ENCODE measurements at places on chromosomes 13 and 19.

- no peak for DNase-seq
These were observed 1.5 kb upstream of the ERICH4 start for GRCh38 chr19:41441321-41441945.

DNA sequence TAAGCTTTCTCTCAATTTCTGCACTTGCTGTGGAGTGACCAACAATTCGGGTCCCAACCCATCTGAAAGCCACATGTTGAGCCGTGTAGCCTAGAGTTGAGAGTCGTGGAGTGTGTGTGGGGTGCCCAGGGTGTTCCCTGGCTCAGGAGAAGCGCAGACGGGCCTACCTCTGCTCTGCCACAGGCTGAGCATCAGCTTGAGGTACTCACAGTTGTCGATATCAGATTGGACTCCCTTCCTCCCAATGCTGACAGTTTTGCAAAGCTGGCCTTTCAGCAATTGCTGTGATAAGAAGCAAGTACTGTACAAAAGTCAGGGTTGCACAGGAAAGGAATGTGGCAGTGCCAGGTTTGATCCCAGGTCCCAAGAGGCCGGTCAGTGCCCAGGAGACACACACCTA is 133.4 kb upstream of the SPACA7 start:
- DNase-seq, result no peak

GRCh38 chr19:10306327-10306726 is 3.3 kb downstream of the ZGLP1 start:
- DNase-seq, result no peak

DNA sequence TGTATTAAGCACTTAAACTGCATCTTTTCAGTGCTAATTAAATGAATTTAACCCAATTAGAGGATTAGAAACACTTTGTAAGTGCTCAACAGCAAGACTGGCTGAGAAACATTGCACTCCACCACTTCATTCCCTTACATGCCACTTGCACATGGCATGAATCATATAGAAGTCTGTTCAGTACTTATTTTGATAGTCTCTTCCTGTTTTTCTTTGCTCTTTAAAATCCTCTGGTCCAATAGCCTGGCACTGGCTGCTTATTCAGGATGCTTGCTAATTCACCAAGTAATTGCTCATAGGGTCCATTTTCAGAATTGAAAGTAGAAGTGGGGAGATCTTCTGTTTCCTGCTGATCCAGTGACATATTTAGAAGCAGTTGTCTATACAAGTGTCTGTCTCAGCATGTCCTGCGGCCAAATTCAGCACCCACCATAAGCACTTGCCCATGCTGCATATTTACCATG is 900.1 kb downstream of the PCDH9 start:
- no peak for DNase-seq

- DNase-seq, result no peak
These were observed 11.5 kb downstream of the MPHOSPH8 start for GRCh38 chr13:19645000-19645399.

DNA sequence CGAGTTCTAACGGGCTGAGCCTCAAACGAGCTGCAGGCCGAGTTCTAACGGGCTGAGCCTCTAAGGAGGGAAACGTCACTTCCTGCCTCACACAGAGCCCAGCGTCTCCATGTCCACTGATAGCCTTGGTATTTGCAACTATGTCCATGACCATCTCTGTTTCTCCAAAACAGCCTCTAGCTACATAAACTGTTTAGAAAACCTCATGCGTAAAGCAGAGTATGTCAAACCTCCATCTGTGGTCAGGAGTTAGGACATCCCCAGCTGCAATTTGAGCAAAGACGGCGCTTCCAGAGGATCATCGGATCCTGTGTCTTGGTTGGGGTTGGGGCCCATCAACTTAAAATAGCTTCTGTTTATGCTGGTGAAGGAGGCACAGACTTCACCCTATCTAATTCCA is 20.8 kb downstream of the RASA3 start:
- DNase-seq, result peak; percentile 9

- DNase-seq, result peak; percentile 12
These were observed 45.4 kb downstream of the PEPD start for GRCh38 chr19:33476151-33476707.

- no peak for DNase-seq
These were observed 8.9 kb upstream of the MYO1F start for GRCh38 chr19:8585894-8586750.

GRCh38 chr19:50046649-50047503 is 21.1 kb downstream of the ZNF473 start:
- no peak for DNase-seq

DNA sequence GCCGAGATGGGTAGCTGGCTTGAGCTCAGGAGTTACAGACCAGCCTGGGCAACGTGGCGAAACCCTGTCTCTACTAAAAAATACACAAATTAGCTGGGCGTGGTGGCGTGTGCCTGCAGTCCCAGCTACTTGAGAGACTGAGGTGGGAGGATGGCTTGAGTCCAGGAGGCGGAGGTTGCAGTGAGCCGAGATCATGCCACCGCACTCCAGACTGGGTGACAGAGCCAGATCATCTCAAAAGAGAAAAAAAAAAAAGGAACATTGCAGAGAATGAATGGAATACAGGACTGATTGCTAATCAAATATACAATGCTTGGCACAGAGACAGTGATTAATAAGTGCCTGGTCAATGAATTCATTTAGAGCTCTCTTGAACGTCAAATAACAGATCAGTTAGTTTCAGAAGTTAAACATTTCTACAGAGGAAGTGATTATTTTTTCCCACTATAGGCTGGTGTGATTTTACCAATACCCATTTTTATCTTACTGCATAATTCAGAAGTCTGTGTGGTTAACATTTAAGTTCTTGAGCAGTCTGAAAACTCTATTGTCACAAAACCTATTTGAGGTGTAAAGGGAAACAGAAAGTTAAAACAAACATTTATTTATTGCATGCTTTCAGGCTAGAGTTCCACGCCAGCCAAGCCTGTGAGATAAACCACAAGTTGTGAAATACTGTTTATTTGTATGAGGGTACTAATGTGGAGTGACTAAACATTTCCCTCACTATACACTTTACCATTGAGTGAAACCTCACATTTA is 7.7 kb upstream of the TBC1D4 start:
- peak; percentile 86 for DNase-seq

DNA sequence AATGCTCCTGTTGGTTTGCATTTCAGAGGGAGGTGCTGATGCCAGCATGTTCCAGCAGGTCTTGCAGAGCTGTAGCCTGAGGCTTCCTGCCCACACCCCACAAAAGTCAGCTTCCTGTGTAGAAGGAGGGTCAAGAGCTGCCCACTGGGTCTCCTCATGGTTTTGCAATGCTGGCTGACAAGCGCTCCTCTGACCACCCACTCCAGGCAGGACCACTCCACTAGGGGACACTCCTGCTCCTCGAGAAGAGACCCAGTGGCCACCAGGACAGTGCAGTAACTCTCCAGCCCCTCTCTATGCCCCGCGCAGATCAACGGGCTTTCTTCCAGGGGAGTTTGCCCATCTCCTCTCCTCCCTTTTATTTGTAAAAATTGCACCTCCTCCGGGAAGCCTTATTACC is 72.9 kb upstream of the UQCRFS1 start:
- DNase-seq, result no peak

DNA sequence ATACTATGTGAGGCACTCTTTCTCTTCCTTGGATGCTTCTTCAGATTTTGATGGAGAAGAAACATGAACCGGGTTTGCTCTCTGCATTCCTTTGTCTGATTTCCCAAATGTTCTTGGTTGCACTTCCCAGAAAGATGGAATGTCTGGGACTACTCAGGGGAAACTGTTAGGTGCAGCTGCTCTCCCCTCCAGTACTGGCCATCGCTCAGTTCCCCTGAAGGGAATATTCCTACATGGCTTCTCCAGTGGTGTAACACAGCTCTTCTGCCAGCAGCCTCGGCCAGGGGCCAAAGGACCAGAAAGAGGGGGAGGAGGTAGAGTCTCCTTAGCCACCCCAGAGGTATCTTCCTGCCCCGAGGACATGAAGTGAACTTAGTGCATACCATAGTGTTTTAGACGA is 33.5 kb upstream of the SPRY2 start:
- peak; percentile 5 for DNase-seq

- peak; percentile 11 for DNase-seq
These were observed 56.5 kb downstream of the VAV1 start for GRCh38 chr19:6828698-6829633.

GRCh38 chr13:91355826-91356710 is 8.6 kb downstream of the MIR17HG start:
- no peak for DNase-seq
